Spinal cord (tissue), 10 donors: ENCODE measurements at places on chromosomes 11 and 22. TPM values are rescaled to one million over a fixed set of nuclear protein-coding genes. Genes with fewer than 3 reads are reported as not detected.

AHNAK gene
- 247 TPM for total RNA-seq

ZNF214 gene
- 12.7 TPM for total RNA-seq

DNA sequence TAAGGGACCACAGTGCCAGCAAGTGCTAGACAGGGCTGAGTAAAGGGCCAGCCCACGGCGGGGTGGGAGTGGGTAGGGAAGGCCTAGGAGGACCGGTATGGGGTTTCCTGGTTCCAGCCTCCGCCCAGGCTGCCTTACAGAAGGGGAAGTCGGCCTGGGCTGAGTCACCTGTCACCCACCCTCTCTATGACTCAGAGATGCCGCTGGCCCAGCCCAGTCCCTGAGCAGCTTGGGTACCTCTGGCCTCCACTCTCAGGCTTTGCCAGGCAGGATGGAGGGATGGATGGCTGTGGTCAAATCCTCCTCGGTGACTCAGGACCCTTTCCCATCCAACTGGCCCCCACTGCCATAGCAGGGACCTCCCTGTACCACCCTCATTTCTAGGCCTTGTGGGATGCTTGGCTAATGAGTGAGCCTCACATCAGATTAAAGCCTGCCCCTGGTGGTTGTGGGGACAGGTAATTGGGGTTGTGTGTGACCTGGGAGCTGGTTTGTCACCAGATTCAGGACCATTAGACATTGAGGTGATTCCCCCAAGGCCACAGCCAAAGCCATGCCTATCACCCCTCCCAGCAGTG is 13.9 kb downstream of the SLC35E4 start:
- DNase-seq, result no peak

GRCh38 chr22:44200451-44200850 is 19.7 kb downstream of the PARVG start:
- no peak for DNase-seq

GRCh38 chr11:17273211-17273610 is 3.3 kb upstream of the NUCB2 start:
- DNase-seq, result no peak

GRCh38 chr22:24419475-24419850 is 7.9 kb upstream of the ADORA2A start:
- DNase-seq, result no peak

DNA sequence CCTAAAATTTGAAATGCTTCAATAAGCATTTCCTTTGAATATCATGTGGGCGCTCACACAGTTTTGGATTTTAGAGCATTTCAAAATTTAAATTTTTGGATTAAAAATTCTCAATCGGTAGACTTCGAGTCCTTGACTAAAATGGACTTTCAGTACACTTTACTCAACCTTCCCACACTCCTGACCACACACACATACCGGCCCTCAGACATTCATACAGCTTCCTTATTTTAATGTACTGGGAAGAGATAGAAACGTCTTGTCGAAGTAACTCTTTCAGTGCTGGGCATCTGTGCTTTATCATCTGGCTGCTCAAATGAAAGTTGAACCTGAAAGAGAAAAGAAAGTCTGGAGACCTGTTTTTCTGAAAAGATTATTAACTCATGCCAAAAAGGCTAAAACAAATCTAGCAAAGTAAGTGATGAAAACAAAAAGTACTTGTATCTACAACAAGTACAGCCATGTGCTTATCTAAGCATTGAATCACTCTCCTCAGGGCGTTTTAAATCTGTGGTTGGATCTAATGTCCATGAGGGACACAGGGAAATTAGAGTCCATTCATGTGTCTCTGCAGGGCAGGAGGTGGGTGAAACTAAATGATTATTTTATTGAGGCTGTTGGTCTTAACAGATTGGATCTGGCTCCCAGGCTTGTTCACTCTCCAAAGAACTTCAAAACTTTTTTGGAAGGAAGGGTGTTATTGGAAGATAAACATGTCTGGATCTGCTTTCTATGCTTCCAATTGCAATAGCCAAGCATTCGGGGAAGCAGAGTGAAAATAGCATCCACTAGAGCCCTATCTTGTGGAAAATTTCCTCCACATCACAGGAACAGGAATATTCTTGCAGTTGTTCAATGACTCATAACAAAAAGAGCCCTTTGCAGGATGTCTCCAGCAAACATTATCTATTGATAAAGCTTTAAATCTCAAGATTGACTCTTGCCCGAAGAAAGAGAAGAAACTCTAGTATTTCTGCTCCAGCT is 47.0 kb downstream of the CARD18 start:
- no peak for DNase-seq

DNA sequence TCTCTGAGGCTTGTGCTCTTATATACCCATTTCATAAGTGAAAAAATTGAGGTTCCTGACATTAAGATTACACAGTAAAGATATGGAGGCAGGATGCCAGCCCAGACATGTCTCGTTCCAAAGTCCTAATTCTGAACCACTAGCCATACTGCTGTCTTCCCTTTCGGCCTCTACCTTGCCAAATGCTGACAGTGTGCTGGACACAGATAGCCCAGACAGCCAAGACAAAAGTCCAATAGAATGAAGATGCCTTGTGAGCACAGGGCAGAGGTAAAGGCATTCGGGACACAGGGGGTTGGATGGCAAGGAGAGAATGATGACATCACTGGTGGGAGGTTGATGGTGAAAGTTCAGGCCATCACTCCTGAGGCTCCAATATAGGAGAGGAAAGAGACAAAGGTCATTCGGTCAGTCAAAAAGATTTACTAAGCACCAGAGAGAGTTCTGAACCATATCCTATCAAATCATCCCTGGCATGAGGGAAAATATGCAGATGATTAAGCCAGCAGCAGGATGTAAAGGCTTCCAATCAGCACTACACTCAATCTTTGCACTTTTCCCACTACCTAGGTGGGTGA is 174.0 kb upstream of the MTMR2 start:
- DNase-seq, result no peak

CATSPER1 gene
- not detected for total RNA-seq

- DNase-seq, result no peak
Measured at GRCh38 chr22:44127356-44127755, 53.4 kb upstream of the PARVG start.

DNA sequence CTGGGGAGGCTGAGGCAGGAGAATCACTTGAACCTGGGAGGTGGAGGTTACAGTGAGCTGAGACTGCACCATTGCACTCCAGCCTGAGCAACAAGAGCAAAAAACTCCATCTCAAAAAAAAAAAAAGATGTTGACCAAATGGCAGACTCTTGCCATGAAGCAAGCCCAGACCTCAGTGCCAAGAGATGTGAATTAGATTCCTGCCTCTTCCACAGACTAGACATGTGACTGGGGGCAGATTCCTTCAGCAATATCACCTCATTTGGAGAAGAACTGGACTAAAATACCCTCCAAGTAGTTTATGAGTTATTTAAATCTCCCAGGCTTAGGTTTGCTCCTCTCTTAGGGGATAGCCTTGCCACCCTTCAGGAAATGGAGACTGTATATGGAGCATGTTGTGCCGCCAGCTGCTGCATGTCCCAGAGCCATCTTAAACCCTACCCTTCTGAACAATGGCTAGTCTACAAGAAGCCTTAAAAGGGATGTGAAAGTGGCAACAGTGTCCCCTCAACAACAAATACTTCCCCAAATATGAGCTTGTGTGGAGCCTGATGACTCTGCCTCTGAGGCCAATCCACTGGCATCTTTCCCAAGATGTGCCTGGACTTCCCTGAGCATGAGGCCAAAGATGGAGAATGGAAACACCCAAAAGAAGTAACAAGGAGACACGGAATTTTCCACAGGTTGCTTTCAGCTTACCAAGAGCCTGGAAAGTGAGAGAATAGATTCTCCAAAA is 763 bp upstream of the MS4A7 start:
- DNase-seq, result no peak

- no peak for DNase-seq
Measured at GRCh38 chr11:57196596-57196995, 14.8 kb downstream of the LRRC55 start.

GRCh38 chr11:12271826-12272366 is 105.5 kb upstream of the PARVA start:
- DNase-seq, result no peak

CRYBB1 gene
- total RNA-seq, result 3.1 TPM
